Fibroblast of pulmonary artery (primary cell): ENCODE measurements at places on chromosomes 3 and 15.
A peak's percentile ranks its signal among the peaks of the same experiment; 100 is the strongest.

GRCh38 chr3:38119821-38120692 lies 16.9 kb downstream of the ACAA1 start:
- no peak for DNase-seq

DNA sequence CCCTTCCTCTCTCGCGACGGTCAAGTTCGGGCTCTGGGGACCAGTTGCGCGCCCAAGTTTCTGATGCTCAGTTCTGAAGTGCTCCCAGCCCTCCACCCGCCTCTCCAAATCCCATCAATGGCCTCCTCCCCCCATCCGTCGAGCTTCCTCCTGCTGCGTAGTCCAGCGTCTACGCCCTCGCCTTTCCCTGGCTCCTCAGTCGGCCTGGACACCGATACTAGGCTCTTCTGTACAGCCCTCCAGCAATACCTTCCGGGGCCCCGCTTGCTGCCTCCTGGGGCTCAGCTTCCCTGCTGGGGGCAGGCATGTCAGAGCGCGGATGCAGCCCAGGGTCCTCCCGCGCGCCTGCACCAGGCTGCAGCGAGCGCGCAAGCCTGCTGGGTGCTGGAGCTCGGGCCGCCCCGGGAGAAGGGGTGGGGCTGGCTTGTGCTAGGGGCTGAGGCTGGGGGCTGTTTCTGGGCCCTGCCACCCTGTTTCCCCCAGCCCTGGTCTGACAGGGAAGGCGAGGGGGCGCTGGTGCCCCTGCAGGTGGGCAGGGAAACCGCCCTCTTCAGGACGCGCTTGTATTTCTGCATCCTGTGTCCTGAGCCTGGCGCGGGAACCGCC lies 353.3 kb upstream of the SUCLG2 start:
- DNase-seq = no peak

- DNase-seq = peak; percentile 82
Observed at GRCh38 chr3:158532099-158532734, 38.8 kb upstream of the MLF1 start.

DNA sequence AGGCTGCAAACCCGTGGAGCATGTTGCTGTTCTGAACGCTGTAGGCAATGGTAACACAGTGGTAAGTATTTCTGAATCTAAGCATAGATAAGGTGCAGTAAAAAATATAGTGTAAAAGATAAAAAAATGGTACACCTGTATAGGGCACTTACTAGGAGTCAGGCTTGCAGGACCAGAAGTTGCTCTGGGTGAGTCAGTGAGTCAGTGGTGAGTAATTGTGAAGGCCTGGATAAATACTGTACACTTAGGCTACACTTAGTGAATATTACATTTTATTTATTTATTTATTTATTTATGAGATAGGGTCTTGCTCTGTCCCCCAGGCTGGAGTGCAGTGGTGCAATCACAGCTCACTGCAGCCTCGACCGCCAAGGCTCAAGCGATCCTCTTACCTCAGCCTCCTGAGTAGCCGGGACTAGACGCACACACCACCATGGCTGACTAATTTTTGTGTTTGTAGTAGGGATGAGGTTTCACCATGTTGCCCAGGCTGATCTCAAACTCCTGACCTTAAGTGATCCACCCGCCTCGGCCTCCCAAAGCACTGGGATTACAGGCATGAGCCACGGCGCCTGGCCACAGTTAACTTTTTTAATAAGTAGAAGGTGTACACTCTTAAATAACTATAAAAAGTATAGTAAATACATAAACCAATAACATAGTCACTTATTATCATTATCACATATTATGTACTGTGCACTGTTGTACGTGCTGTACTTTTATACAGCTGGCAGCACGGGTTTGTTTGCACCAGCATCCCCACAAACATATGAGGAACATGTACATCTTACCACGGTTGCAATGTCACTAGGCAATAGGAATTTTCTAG lies 155.1 kb downstream of the IGF1R start:
- peak; percentile 39 for DNase-seq

DNA sequence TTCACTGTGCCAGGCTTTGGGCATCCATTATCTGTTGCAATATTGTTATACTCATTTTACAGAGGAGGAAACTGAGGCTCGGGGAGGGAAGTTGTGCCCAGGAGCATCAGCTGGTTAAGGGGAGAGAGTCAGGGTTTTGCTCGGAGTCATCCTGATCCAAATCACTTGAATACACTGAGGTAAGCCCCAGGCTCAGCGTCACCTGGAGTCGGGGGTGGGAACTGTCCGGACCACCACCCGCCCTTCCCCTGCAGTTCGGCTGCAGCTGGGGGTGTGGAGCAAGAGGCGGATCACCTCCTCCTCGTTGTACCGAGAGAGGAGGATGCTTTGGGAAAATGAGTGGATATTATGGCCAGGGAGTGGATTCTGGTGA lies 646 bp downstream of the HRH1 start:
- DNase-seq = peak; percentile 31
